ENCODE measurements at places on chromosomes 16 and 17.

DNA sequence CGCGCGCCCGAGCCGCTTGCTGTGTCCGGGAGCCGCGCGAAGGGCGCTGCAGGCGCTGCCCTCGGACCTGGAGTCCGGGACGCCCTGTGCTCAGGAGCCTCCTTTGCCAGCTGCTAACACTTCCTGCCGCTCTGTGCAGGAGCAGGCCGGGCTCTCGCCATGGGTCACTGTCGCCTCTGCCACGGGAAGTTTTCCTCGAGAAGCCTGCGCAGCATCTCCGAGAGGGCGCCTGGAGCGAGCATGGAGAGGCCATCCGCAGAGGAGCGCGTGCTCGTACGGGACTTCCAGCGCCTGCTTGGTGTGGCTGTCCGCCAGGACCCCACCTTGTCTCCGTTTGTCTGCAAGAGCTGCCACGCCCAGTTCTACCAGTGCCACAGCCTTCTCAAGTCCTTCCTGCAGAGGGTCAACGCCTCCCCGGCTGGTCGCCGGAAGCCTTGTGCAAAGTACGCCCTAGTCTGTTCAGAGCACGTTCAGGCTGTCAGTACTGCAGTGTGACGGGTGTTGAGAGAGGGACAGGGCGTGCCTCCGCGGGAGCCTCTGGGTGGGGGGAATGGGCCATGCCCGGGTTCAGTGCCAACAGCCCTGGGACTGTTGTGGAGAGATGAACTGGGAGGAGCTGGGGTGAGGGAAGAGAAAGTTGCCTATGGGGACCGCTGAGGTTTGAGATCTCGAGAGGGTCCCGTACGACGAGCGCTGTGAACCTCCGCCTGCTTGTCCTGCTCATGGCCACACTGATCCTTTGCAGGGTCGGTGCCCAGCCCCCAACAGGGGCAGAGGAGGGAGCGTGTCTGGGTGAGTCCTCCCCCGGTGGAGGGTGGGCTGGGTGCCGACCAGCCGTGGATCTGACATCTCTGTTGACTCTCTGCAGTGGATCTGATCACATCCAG is 1.3 kb downstream of the ZNF276 start:
- peak overlapping the region; percentile 95 for H3K27ac ChIP-seq
- H3K27me3 ChIP-seq = no peaks in the 10 kb centered on the region
- peaks cover 23% of the 10 kb centered on the region for H3K4me1 ChIP-seq
- H3K4me3 ChIP-seq = peak overlapping the region; percentile 98

DNA sequence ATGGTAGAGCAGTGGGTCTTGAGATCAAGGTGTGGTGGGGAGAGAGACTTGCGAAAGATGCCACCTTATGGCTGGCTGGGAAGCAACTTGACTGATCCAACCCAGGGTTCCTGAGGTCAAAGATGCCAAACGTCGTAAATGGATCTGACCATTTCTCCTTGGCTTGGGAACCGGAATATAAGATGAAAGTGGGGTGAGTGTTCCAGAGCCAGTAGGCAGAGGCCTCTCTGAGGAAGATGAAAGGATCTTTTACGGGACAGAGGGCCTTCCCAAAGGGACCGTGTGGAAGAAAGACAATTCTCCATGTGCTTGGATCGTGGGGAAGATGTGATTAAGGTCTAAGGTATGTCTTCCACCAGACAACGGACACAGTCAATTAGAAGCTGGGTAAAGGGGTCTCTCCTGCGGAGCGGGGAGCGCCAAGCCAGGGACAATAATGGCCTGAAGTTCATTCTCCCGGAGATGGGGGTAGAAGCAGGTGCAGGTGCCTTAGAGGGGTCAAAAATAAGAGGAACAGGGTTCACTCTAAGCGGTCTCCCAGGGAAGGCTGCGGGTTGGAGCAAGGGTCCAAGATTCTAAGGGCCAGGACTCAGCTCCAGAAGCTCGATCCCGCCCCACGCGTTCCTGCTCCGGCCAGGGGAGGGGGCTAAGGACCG is 800 bp downstream of the FXR2 start:
- peak overlapping the region; percentile 82 for H3K27ac ChIP-seq
- DNase-seq = no peak
- H3K4me3 ChIP-seq = peak overlapping the region; percentile 76
- no peaks in the 10 kb centered on the region for H3K27me3 ChIP-seq
- H3K4me1 ChIP-seq = no peaks in the 10 kb centered on the region

DNA sequence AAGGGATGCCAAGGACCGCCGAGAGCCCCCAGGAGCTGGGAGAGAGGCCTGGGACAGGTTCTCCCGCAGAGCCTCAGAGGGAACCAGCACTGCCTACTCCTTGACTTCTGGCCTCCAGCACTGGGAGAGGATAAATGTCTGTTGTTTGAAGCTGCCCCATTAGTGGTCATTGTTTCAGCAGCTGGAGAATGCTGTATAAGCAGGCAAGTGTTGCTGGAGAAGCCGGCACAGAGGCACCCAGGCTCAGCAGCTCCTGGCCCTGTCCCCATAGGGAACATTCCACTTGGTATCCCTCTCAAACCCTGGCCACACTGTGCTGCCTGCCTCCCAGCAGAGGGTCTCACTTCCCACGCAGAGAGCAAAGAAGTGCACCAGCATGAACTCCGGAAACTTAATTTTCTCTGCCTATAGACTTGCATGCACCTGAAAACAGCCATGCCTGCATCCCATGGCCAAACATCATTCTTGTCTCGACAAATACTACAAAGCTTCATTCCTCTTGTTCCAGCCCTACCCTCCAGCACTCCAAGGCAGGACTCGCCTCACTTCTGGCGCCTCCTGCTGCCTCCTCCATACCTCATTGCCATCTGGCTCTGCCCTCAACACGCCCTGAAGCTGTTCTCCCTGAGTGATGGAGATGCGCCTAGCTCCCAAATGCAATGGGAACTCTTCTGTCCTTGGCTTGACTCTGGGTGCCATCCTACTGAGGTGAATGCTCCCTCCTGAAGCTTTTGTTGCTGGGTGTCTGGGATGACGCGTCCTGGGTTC is 88.1 kb downstream of the DNAH17 start:
- no peak overlapping the region for H3K4me3 ChIP-seq
- H3K27ac ChIP-seq = no peak overlapping the region
- peaks cover 3% of the 10 kb centered on the region for H3K27me3 ChIP-seq
- H3K4me1 ChIP-seq = no peaks in the 10 kb centered on the region
- no peak for DNase-seq

- no peak overlapping the region for H3K4me3 ChIP-seq
- no peaks in the 10 kb centered on the region for H3K4me1 ChIP-seq
- H3K36me3 ChIP-seq = peaks cover 15% of the 10 kb centered on the region
- H3K27me3 ChIP-seq = no peaks in the 10 kb centered on the region
Measured at GRCh38 chr17:82929011-82929622, 89.3 kb upstream of the ZNF750 start.

- H3K4me1 ChIP-seq = no peaks in the 10 kb centered on the region
- DNase-seq = no peak
- no peaks in the 10 kb centered on the region for H3K27me3 ChIP-seq
- no peak overlapping the region for H3K4me3 ChIP-seq
- no peak overlapping the region for H3K27ac ChIP-seq
- H3K36me3 ChIP-seq = no peaks in the 10 kb centered on the region
Measured at GRCh38 chr16:83366228-83366627, 441.6 kb upstream of the HSBP1 start.

DNA sequence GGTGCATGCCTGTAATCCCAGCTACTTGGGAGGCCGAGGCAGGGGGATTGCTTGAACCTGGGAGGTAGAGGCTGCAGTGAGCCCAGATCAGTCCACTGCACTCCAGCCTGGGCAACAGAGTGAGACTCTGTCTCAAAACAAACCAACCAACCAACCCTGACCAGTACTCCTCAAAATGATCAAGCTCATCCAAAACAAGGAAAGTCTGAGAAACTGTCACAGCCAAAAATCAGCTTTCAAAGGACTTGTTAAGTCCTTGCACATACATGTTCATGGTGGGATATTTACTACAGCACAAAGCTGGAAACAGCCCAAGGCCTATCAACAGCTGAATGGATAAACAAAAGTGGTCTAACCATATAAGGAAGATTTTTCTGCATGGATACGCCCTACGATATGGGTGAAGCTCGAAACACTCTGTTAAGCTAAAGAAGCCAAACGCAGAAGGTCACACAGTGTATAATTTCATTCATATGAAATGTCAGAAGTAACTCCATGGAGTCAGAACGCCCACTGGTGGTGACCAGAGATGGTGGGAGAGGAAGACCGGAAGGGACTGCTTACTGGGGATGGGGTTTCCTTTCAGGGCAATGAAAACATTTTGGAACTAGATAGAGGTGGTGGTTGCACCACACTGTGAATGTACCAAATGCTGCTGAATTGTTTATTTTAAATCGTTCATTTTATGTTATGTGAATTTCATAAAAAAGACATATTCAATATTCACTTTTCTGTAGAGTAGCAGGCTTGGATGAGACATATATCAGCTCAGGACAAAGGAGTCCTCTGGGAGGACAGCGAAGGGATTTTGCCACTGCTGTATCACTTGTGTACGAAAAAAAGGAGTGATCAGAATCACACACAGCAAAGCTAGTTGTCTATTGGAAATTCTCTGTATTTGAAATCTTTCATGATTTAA is 17.7 kb downstream of the CCL17 start:
- no peak for DNase-seq
- no peak overlapping the region for H3K4me3 ChIP-seq
- peaks cover 16% of the 10 kb centered on the region for H3K4me1 ChIP-seq
- H3K27ac ChIP-seq = no peak overlapping the region
- H3K36me3 ChIP-seq = no peaks in the 10 kb centered on the region

GRCh38 chr16:11349599-11350276 is 4.5 kb downstream of the RMI2 start:
- DNase-seq = no peak
- H3K36me3 ChIP-seq = no peaks in the 10 kb centered on the region
- no peaks in the 10 kb centered on the region for H3K27me3 ChIP-seq
- H3K4me3 ChIP-seq = no peak overlapping the region
- H3K4me1 ChIP-seq = no peaks in the 10 kb centered on the region
- H3K27ac ChIP-seq = no peak overlapping the region

DNA sequence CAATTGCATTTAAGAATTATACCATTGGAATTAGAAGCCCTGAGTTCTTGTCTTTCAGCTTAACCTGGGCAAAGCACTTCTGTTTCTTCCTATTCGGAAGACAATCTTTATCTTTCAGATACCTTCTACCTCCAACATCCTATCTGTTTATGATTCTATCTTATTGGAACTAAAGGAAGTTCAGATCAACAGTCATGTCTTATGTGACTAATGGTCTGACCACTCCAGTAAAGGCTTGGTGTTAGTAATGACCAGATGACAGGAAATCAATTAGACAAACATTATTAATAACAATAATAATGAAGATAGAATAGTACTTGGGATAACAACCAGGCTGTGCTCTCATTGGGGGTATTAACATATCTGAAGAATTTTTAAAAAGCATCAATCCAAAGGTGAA is 11.3 kb downstream of the HS3ST3A1 start:
- no peaks in the 10 kb centered on the region for H3K36me3 ChIP-seq
- no peak overlapping the region for H3K4me3 ChIP-seq

DNA sequence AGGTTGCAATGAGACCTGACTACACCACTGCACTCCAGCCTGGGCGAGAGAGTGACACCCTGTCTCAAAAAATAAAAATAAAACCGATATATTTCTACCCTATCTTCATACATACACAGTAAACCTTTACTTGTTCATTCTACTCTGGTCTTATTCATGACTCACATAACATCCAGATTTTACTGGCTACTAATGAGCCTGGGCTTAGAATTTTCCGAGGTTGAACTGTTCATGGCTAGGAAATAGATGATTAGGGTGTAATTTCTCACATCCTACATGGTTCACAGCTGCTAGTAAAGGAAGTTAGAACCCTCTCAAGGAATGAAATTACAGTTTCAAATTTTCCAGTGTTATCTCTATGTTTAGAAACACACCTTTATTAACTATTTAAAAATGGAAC is 14.7 kb downstream of the GSPT1 start:
- no peak for DNase-seq
- no peak overlapping the region for H3K4me3 ChIP-seq
- H3K27ac ChIP-seq = no peak overlapping the region
- H3K27me3 ChIP-seq = no peaks in the 10 kb centered on the region

GRCh38 chr16:4290236-4290830 is 17.5 kb upstream of the TFAP4 start:
- H3K4me1 ChIP-seq = peaks cover 18% of the 10 kb centered on the region
- no peak for DNase-seq
- no peaks in the 10 kb centered on the region for H3K36me3 ChIP-seq

DNA sequence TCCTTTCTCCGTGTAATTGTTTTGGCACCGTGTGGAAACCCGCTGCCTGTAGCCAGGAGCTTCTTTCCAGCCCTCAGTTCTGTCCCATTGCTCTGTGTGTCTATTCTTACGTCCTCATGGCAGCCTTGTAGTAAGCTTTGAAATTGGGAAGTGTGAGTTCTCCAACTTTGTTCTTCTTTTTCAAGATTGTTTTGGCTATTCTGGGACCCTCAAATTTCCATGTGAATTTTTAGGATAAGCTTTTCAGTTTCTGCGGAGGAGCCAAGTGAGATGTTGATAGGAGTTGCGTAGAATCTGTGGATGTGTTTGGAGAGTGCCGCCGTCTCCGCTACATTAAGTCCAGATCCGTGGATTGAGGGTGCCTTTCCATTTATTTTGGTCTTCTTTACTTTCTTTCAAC is 15.2 kb downstream of the CHMP6 start:
- H3K27me3 ChIP-seq = no peaks in the 10 kb centered on the region
- H3K4me1 ChIP-seq = no peaks in the 10 kb centered on the region
- DNase-seq = no peak
- H3K36me3 ChIP-seq = no peaks in the 10 kb centered on the region
- H3K4me3 ChIP-seq = no peak overlapping the region
- H3K27ac ChIP-seq = no peak overlapping the region

GRCh38 chr17:77558846-77559626 is 399.5 kb upstream of the TNRC6C start:
- no peak for DNase-seq
- H3K4me1 ChIP-seq = no peaks in the 10 kb centered on the region
- H3K27ac ChIP-seq = no peak overlapping the region
- no peaks in the 10 kb centered on the region for H3K27me3 ChIP-seq
- H3K4me3 ChIP-seq = no peak overlapping the region

- no peak overlapping the region for H3K4me3 ChIP-seq
- H3K27ac ChIP-seq = no peak overlapping the region
- no peaks in the 10 kb centered on the region for H3K27me3 ChIP-seq
- H3K36me3 ChIP-seq = no peaks in the 10 kb centered on the region
- H3K4me1 ChIP-seq = no peaks in the 10 kb centered on the region
Measured at GRCh38 chr16:69253870-69254341, 57.2 kb upstream of the VPS4A start.

Measured in right lobe of liver (tissue), 6 donors.